ENCODE measurements at places on chromosomes 1 and 21. TPM values are rescaled to one million over a fixed set of nuclear protein-coding genes. Genes with fewer than 3 reads are reported as not detected.

DNA sequence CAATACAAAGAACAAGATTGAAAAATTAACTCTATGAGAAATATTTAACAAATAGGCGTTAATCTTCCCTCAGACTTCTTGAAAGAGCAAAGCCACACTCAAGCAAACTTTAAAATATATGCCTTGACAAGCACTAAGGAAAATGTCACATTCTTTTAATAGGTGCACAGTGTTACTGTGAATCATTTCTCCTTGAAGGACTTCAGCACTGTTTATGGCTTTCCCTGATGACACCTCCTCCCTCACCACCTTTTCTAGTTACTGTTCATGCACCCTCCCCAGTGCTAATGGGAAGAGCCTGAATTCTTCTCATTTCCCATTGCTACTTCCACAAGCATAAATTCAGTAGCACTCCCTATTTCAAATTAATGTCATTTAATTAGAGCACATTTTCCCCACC lies 299.5 kb upstream of the RRP15 start:
- no peaks in the 10 kb centered on the region for H3K4me1 ChIP-seq
- no peak for DNase-seq
- H3K27me3 ChIP-seq = no peaks in the 10 kb centered on the region
- H3K36me3 ChIP-seq = no peaks in the 10 kb centered on the region
- H3K27ac ChIP-seq = no peak overlapping the region

The TMCC2 gene
- 6.7 TPM for total RNA-seq

DNA sequence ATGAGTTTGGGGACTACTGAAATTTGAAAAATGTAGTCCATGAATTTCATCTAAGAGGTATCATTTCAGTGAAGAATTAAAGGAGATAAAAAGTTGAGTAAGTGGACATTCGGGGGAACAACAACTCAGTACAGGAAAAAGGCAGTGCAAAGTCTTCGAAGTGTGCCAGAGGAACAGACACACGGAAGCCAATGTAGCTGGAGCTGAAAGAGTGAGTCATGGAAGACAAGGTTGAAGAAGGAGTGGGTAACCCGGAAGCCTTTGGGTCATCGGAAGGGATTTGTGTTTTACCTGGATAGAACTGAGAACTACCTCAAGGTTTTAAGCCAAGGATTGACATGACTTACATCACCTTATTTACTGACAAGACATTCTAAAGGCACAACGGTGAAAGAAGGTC lies 733.4 kb downstream of the NCAM2 start:
- H3K27ac ChIP-seq = no peak overlapping the region
- peaks cover 1% of the 10 kb centered on the region for H3K27me3 ChIP-seq
- H3K4me1 ChIP-seq = no peaks in the 10 kb centered on the region
- no peak for DNase-seq

- no peak for DNase-seq
- no peak overlapping the region for H3K27ac ChIP-seq
- no peaks in the 10 kb centered on the region for H3K27me3 ChIP-seq
Measured at GRCh38 chr1:42674214-42674613, 8.0 kb upstream of the YBX1 start.

The TNFRSF1B gene
- total RNA-seq = 2.9 TPM

DNA sequence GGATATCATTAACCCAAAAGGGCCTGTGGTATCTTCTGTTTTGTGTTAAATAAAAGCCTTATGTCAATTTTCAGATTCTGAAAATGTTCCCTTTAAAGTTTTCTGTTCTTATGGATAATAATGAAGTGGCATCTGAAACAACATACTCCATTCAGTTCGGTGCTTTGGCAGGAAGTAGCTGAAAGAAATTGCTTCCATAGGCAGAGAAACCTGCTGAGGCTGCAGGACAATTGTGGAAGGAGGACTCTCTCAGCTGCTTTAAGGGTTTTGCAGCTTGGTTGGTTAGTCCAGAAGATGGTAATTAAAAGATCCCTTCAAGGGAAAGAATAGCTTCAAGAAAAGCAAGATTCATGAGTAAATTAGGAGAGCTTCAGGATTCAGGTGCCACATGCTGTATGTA lies 30.5 kb upstream of the NRIP1 start:
- no peaks in the 10 kb centered on the region for H3K36me3 ChIP-seq
- no peaks in the 10 kb centered on the region for H3K27me3 ChIP-seq
- no peak for DNase-seq
- H3K4me3 ChIP-seq = no peak overlapping the region
- H3K4me1 ChIP-seq = no peaks in the 10 kb centered on the region

DNA sequence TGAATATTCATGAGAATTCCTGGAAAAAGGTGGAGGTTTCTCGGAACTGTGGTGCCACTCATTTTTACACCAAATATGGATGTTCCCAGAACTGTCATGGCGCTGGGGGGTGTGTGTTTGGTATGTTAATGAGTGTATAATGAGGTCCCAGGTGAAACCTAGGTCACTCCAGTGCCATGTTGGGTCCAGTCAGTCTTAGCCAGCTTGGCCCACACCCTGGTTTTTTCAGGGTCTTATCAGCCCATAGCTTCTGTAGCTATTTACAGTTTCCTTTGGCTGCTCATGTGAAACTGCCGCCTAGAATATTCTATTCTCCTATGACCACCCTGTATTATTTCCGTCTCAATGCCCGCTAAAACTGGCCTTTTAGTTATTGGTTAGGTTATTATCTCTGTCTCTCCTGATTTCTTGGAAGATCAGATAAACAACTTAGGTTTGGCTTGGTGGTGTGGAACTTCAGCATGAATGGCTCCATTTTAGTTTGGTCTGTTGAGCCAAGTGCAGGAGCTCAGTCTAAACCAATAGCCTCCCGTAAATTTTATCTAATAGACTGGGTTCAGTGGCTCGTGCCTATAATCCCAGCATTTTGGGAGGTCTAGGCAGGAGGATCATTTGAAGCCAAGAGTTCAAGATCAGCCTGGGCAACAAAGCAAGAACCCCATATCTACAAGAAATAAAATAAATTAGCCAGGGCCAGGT lies 42.1 kb upstream of the EDARADD start:
- no peaks in the 10 kb centered on the region for H3K36me3 ChIP-seq
- H3K4me1 ChIP-seq = no peaks in the 10 kb centered on the region
- no peak overlapping the region for H3K27ac ChIP-seq
- peak; percentile 3 for DNase-seq
- no peaks in the 10 kb centered on the region for H3K27me3 ChIP-seq

The FALEC gene
- total RNA-seq = not detected

The OVAAL gene
- not detected for total RNA-seq

DNA sequence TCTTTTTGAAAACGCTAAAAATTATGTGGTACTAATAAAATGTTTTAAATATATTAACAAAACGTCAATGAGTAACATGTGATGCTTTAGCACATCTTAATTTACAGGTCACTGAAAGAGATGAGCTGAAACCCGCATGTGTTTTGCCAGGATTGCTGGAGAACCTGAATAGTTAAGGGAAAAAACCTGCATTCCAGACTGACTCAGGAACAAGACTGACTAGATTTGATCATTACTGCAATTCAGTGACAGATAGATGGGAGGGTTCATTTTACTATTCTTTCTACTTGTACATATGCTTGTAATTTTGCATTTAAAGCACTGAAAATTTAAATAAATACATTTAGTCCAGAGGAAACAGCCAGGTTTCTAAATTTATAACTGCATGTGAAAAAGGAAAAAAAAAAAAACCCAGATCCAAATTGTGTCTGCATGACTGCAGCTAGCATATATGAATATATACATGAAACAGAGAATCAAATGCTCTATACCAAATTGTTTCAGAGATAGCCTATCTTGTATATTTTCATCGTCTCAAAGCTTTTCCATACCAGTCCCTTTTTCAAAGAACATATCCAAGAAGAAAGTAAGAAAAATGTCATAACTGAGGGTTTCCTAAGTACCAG lies 71.7 kb downstream of the APP start:
- H3K36me3 ChIP-seq = no peaks in the 10 kb centered on the region
- H3K4me3 ChIP-seq = no peak overlapping the region
- H3K27me3 ChIP-seq = no peaks in the 10 kb centered on the region
- no peak overlapping the region for H3K27ac ChIP-seq

The GSTM4 gene
- total RNA-seq = 11.3 TPM

DNA sequence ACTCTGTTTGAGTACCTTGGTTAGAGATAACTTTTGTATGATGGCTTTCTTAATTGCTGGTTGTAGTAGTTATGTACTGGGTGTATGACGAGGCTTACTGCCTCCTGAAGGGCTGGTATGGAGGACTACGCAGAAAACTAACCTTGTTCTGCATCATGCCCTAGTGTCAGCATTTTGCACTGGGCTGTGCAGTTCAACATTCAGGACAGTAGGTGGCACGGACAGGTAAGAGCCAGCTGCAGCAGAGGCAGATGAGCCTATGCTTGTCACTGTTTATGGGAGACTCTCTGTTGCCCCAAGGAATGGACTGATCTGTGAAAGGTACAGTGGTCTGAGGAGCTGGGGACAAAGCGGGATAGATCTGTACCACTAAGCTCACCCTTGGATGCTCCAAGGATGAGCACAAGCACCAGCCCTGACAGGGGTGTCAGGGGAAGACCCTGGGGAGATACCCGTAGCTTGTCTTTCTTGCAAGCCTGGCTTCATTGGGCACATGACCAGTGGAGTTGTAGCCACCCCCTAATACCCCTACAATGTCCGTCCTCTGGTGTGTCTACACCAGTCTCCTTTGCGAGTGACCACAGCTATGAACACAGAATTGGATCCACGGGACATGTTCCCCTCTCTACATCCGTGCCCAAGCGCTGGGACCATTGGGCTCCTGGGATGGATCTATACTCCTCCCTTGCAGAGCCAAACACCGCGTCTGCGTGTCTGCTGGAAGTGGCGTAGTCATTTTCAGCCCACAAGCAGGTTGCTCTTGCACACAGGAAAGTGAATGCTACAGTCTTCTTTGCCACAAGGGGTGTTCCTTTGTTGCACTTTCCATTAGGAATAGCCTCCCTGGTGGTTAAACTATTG lies 51.1 kb upstream of the CFHR3 start:
- H3K4me3 ChIP-seq = no peak overlapping the region
- H3K4me1 ChIP-seq = no peaks in the 10 kb centered on the region
- no peak overlapping the region for H3K27ac ChIP-seq

DNA sequence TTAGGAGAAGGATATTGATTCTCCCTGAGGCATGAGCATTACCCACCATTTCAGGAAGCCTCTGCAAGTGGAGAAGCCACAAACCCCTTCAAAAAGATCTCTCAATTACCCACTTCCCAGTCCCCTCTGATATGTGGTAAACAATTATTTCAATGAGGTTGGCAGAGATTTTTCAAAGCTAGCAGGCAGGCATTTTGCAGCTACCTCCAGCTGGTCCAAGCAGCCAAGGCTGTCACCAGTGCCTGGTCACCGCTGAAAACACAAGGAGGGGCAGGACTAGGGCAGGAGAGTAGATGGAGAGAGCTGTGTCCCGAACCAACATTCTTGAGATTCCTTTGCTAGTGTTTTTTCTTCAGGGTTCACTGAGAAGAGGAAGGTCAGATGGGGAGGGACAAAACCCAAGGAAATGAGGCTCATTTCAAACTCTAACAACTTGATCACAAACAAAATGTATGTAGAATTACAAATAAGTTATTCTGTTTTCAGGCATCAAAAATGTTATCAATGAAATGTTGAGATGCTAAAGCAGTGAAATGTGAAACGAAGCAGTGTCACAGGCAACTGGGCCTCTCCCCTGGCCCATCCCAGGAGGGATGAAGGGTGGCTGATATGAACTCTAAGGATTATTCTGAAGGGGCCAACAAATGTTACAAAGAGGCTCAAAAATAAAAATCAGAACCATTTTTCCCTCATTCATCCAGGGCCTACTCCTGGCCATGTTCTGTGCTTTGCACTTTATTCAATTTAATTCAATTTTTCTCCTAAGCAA lies 22.3 kb downstream of the APP start:
- H3K36me3 ChIP-seq = no peaks in the 10 kb centered on the region
- DNase-seq = no peak
- H3K27ac ChIP-seq = no peak overlapping the region
- no peaks in the 10 kb centered on the region for H3K27me3 ChIP-seq
- H3K4me1 ChIP-seq = peaks cover 13% of the 10 kb centered on the region

DNA sequence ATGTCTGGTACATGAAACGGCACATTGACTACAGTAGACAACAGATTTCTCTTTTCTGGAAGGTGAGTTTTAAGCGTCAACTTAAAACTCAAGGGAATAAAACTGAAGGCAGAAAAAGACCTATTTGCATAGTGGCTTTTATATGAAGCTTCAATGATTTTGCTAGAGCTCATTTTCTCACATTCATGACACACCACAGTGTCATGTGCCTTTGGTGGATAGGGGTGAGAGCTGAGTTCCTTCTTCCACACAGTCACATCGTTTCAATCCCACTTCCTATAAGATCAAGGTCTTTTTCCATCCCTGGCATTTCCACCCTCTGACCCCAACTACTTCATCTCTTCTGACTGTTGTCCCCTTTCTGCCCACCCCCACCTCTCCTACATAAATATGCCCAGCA lies 31.0 kb downstream of the IL12RB2 start:
- H3K27me3 ChIP-seq = no peaks in the 10 kb centered on the region
- no peaks in the 10 kb centered on the region for H3K36me3 ChIP-seq
- H3K4me3 ChIP-seq = no peak overlapping the region
- no peak overlapping the region for H3K27ac ChIP-seq
- no peak for DNase-seq

The ILDR2 gene
- 1.5 TPM for total RNA-seq

- no peak for DNase-seq
- H3K4me1 ChIP-seq = peaks cover 3% of the 10 kb centered on the region
- no peaks in the 10 kb centered on the region for H3K36me3 ChIP-seq
- H3K4me3 ChIP-seq = no peak overlapping the region
- no peak overlapping the region for H3K27ac ChIP-seq
Measured at GRCh38 chr1:228791791-228792190, 56.5 kb downstream of the RHOU start.

The KCNJ10 gene
- 2.2 TPM for total RNA-seq

DNA sequence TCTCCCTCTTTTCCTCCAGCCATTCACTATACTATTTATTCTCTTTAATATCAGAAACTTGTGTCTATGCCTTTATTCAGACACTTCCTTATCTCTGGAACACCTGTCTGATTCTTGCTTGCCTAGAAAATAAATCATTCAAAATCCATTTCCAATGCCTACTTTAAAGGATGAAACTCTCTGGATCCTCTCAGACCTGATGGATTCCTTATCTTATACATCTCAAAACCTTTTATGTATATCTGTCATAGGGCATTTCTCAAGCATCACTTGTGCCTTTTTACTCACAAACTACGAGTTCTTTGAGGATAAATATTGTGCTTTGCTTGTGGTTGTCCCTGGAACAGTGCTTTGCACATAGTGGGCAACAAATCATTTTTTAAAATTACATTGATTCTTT lies 3.8 kb upstream of the ATP6V1G3 start:
- no peaks in the 10 kb centered on the region for H3K27me3 ChIP-seq
- DNase-seq = no peak
- no peak overlapping the region for H3K4me3 ChIP-seq

GRCh38 chr1:235720544-235720943 lies 71.0 kb upstream of the GNG4 start:
- H3K4me1 ChIP-seq = no peaks in the 10 kb centered on the region
- H3K27me3 ChIP-seq = no peaks in the 10 kb centered on the region
- H3K27ac ChIP-seq = no peak overlapping the region
- H3K36me3 ChIP-seq = no peaks in the 10 kb centered on the region
- no peak for DNase-seq

DNA sequence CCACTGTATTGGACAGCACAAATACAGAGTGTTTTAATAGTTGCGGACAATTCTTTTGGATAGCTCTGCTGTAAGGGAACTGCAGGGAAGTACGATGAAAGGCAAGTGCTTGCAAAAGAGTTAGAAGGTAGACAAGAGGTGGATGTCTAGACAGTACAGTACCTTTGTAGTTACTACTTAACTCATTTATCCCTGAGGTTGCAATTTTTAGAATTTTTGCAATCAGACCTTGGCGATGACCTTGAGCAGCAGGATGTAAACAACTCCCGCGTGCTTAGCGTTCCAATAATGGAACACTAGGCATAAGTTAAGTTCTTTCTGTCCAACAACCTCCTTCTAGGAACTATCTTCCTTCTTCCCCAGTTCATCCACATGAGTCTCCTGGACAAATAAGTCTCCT lies 1.9 kb upstream of the SYT14 start:
- H3K36me3 ChIP-seq = no peaks in the 10 kb centered on the region
- H3K4me1 ChIP-seq = no peaks in the 10 kb centered on the region
- no peak overlapping the region for H3K27ac ChIP-seq

The SERTAD4 gene
- total RNA-seq = 3.2 TPM
